ENCODE measurements at places on chromosomes 11 and 22.
A peak's percentile ranks its signal among the peaks of the same experiment; 100 is the strongest.

DNA sequence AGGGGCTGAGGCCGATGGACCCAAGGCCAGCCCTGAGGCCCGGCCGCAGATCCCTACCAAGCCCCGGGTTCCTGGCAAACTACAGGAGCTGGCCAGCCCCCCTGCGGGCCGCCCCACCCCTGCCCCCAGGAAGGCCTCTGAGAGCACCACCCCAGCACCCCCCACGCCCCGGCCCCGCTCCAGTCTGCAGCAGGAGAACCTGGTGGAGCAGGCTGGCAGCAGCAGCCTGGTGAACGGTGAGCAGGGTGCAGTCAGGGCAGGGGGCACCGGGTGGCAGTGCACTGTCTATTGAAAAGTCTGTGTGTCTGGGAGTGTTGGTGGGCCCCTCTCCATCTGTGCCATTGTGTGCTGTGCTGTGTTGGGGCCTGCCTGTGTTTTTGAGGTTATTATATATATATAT is 16.1 kb downstream of the MICALL1 start:
- DNase-seq, result no peak

DNA sequence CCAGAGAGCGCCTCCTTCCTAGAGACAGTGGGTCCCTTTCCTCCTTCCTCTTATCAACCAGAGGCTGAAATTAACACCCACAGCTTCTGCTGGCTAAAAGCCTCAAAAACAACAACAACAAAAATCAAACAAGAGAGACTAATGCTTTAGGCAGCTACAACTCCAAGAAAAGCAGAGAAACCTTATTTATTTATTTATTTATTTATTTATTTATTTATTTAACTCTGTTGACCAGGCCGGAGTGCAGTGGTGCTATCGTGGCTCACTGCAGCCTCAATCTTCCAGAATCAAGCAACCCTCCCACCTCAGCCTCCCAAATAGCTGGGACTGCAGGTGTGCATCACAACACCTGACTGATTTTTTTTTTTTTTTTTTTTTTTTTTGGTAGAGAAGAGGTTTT is 2.6 kb upstream of the B3GNT6 start:
- no peak for DNase-seq

DNA sequence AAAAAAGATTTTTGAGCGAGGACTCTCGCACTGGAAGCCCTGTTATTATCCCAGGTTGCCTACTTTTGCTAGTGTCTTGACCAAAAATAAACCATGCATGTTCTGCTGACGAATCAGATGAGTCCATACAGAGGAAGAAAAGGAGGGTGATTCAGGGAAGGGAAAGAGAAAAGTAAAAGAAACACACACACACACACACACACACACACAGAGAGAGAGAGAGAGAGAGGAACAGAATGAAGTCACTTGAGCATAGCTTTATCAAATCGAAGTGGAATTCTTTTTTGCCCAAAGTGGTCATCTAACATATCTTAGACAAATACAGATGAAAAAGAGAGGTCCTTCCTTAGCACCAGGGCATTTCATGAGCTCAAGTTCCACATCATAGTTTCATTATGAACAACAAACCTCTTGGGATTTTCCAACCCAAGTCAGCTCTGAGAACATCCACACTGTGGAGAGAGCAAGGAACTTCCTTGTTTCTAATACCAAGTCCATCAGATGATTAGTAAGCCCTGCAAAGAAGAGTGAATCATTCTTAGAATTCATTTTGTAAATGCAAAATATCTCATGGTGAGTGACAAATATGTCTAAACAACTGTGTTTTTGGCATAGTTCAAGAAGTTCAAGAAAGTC is 7.7 kb upstream of the MMP12 start:
- no peak for DNase-seq

DNA sequence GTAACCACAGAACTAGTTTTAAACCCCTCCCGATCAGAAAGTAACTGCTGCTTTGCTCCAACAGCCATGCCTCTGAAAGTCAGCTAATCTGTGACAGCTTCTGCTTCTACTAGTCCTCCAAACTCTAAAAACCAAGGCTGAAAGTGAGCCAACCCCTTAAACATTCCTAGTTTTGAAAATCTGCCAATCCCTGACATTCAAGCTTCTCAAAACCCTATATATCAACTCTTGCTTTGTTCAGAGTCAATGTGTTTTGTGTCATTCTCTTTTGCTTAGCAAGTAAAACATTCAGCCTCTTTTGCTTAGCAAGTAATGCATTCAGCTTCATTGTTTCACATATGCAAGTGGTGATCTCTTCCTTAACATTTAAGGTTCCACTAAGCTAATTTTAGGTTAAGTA is 56.9 kb downstream of the ATG16L2 start:
- no peak for DNase-seq

DNA sequence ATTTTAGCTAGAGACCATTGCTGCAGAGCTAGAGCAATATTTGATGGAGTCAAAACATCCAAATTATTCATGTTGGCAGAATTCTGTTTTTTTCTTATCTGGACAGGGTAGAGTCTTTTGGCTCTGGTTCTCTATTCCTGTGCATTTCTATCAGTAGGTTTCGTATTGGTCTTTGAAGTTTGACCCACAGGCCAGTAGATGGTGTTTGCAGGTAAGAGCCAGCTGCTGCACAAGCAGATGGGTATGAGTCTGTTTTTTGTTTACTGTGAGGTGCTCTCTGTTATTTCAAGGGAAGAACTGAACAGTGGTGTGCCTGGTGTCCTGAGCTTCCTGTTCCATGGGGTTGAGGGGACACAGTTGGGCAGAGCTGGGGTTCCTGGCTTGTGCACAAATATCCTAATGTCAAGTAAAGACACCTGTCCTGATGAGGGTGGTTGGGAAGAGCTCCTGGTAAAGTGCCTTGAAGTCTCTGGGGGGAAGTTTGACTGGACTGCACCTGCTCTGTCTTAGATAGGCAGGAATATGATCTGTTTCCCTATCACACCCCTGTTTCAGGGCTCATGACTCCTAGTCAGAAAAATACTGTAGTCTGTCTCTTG is 34.0 kb upstream of the SLC22A25 start:
- DNase-seq, result no peak

GRCh38 chr11:20127671-20128527 is 32.4 kb downstream of the DBX1 start:
- no peak for DNase-seq

- no peak for DNase-seq
These were observed 12.1 kb downstream of the DCUN1D5 start for GRCh38 chr11:103079833-103080232.

GRCh38 chr22:45682064-45682463 is 10.4 kb downstream of the ATXN10 start:
- no peak for DNase-seq

DNA sequence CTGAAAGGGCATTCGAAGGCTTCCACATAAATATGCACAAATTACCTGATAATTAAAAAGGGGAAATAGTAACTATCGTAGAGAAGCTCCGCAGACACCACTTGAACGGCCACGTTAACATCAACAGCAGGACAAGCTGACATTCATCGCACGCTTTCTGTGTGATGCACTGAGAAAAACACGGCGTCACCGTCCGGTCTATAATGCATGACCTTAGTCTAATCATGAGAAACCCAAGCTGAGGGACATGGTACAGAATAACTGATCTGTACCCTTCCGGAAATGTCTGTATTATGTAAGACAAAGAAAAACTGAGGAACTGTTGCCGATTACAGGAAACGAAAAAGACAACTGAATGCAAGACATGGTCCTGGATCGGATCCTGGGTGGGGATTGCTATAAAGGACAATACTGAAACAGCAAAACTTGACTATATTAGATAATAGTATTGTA is 678 bp upstream of the RANGAP1 start:
- DNase-seq, result no peak

DNA sequence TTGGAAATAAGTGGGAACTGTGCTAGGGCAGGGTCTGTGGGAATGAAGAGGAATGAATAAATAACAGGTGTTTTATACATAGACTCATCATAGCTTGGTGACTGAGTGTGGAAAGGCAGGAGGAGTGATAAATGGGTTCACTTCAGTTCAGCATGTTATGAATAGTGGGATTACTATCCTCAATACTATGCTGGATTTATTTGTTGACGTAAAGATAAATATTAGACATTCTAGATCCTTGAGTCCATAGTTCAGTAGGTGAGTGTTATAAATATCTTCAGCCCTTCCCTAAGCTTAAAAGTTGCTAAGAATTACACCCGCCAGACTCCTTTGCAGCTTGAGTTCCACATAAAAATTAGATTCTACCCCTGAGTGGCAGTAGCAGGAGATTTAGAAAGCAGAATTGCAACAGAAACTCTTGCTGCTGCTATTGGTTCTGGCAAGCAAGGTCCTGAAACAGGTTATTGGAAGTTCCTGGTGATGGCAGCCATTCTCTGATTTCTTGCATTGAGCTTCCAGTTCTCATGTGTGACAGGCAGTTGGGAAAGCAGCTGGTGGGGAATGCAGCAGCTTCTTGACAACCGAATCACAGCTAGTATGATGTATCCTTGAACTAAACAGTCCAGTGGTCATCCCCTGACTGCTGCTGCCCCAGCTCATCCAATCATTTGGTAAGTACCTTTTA is 1558.9 kb downstream of the FAM181B start:
- DNase-seq, result no peak

DNA sequence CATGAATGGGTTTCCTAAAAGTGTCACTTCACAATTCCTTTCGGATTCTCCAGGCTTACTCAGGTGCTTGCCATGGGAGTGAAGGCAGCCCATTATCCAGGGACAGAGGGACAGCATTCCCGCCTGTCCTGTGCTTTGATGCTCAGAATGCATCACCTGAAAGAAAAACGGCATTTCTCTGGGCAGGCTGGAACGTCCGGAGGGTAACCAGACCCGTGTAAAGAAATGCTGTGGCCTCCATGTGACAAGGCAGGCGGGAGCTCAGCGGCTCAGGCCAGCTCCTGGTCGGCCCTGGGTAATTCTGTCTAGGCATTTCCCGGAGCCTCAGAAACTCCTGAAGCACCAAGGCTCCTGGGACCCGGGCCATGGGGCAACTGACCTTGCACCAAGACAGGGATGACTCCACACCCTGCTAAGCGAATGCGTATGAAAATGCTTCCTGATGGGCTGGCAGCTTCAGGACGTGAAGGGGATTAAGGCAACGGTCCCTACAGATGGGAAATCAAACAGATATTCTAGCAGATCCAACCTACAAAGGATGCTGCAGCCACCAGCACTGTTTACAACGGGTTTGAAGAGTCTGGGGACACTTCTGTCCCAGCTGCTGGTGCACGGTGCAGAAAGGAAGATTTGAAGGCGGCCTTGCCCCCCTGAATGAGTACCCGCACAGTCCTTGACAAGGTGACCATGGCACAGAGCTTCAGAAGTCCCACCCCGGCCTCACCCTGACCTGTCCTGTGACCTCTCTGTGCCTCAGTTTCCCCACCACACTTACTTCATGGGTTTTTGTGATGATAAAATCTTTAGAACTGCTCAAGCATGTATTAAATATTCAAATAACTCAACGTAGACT is 13.6 kb upstream of the FGF3 start:
- DNase-seq, result no peak

- DNase-seq, result peak; percentile 61
These were observed 37.0 kb downstream of the NEAT1 start for GRCh38 chr11:65459552-65459951.

GRCh38 chr22:40383905-40384304 is 13.5 kb downstream of the SGSM3 start:
- no peak for DNase-seq

DNA sequence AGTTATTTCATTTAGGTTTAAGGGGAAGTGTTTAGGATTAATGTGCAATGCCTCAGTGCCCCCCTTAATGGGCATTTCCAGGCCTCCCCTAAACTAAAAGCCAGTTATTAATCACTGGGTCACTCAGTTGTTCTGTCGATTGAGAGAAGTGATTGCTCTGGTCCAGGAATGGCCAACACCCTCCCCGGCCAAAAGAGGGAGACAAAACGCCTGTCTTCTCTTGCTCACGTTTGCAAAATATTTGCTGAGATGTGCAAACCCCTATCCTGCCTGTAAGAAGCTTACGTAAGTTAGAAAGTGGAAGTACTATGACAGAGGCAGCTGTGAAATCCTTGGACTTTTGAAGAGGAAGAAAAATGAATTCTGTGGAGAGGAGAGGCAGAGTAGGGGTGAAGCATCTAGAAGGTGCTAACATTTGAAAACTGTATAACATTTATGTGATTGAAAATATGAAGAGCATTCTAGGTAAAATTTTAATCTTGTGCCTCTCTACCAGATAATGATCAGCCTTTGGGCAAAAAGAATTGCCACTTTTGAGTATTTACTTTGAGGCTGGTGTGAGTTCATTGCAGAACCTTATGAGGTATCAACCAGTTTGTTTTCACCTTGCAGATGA is 37.7 kb downstream of the NTM start:
- no peak for DNase-seq

DNA sequence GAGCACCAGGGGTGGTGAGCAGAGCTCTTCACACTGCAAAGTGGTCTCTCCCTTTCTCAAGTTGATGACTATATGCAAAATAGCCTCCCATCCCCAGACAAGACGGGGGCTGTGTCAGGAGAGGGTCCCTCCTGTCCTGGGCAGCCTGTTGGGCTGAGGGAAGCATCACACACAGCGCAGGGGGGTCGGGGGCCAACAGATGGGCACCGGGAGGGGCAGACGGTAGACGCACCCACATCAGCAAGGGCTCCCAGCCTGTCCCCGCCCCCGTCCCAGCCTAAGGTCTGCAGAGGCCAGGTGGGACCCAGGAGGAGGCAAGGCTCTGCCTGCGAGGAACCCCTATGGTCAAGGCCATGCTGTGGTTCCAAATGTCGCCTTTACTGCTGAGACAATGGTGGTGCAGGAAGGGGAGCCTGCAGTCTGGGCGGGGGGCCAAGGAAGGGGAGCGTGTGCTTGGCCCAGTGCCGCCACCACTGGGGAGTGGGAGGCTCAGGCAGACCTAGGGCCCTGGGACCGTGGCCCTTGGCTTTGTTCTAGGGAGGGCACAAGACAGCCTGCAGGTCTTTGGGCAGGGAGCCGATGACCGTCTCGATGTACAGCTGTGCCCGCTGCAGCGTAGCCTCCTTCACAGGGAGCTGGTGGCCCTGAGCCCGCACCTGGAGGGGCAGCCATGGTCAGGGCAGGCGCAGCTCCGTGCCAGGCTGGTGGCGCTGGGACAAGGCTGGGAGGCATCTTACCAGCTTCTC is 4.3 kb upstream of the PLXNB2 start:
- DNase-seq, result no peak
